ENCODE measurements at places on chromosomes 6 and 20.

- DNase-seq, result no peak
Measured at GRCh38 chr6:106142876-106143431, 56.8 kb downstream of the PRDM1 start.

- no peak for DNase-seq
Measured at GRCh38 chr20:61256824-61257223, 4.8 kb downstream of the CDH4 start.

GRCh38 chr6:45815466-45816125 lies 200.1 kb downstream of the CLIC5 start:
- DNase-seq, result peak; percentile 18

DNA sequence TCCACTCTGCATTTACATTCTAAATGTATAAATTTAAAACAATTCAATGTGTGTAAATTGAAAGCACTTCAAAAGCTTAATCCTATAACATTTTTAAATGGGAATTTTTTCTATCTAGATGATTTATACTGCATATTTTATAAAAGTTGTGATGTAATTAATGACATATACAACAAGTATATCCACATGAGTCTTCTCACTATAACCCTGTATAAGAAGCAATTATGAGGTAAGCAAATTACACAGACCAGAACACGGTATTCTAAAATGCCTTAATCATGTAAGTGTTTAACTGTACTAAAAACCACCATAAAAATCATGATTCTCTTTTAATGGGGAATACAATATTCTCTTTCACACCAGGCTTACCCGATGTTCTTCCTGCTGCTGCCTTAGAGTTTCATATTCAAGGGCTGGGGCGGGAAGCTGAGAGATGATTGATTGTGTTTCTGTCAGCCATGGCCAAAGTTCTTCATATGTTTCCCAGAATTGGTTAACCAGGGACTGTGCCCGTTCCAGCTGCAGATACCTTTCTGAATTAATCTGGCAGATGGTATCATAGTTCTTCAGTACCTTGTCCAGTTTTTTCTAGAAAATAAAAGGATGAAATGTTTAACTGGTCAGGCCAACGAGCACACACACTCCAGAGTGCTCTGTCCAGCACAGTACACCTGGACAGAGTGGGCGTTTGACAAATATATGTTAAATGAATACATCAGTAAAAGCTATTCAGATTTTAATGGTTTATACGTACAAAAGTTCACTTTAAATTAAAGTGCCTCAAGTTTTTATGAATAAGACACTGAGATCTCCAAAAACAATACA lies 127.4 kb downstream of the DST start:
- peak; percentile 25 for DNase-seq

DNA sequence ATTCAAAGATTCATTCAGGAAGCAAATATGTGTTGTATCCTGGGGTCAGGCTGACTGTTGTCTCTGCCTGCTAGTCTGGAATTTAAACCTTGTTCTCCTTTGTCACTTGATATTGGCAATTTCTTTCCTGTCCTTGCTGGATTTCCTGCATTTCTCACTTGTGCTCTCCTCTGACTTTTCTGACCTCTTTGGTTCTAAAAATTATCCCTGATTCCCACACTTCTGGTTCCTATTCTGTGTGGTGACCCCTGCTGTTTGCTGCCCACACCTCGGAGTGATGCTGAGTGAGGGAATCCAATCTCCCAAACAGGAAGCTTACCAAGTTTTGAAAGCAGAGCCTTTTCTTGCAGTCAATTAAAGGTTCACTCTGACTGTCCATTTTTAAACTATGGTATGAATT lies 345.3 kb downstream of the CDKAL1 start:
- DNase-seq, result peak; percentile 11

- no peak for DNase-seq
Measured at GRCh38 chr6:154984146-154984545, 11.0 kb upstream of the TIAM2 start.

GRCh38 chr20:17014217-17014616 lies 212.6 kb upstream of the PCSK2 start:
- DNase-seq, result no peak

GRCh38 chr6:40456390-40457013 lies 130.7 kb downstream of the LRFN2 start:
- DNase-seq, result no peak

DNA sequence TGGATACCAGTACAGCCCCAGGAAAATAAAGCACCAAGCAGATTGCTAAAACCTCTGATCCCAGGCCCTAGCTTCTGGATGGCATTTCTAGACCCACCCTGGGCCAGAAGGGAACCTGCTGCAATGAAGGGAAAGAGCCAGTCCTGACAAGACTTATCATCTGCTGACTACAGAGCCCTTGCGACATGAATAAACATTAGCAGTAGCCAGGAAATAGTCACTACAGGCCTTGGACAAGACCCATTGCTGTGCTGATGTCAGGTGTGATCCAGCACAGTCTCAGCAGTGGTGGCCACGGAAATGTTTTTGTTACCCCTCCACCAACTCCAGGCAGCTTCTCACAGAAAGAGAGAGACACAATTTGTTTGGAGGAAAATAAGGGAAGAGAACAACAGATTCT lies 399.3 kb downstream of the HAO1 start:
- no peak for DNase-seq

DNA sequence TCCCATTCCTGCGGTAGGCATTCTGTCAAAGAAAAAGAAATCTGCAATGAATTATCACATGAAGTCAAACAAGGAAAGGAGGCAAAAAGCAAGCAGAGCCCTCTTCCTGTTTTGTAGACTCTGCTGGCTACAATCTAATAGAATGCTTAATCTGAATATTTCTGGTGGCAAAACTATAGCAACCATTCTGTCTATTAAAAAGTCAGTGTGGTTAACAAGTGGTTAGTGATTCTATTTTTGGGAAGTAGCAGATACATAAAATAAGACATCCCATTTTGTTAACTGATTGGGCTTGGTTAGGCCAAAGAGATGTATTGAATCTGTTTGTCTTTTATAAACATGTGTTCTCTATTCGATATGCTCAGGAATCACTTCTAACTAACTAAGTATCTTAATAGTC lies 442.3 kb downstream of the CDC5L start:
- no peak for DNase-seq

DNA sequence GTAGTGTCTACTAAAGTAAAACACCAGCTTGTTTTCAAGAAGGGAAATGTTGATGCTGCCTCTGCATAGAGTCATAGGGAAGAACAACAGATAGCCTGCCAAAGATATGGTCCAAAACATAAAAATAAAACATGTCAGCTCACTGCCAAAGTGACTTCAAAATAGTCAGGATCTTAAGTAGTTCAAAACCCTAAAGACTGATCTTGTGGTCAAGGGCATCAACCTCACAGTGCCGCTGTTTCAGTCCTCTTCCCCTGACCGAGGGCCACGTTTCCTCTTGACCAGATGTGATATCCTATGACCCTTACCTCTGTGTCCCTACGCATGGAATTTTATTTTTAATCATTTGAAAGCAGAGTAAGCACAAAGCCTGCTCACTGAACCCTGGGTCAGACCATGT lies 104.2 kb upstream of the CNKSR3 start:
- no peak for DNase-seq

- no peak for DNase-seq
Measured at GRCh38 chr6:168964138-168964835, 289.4 kb downstream of the THBS2 start.

DNA sequence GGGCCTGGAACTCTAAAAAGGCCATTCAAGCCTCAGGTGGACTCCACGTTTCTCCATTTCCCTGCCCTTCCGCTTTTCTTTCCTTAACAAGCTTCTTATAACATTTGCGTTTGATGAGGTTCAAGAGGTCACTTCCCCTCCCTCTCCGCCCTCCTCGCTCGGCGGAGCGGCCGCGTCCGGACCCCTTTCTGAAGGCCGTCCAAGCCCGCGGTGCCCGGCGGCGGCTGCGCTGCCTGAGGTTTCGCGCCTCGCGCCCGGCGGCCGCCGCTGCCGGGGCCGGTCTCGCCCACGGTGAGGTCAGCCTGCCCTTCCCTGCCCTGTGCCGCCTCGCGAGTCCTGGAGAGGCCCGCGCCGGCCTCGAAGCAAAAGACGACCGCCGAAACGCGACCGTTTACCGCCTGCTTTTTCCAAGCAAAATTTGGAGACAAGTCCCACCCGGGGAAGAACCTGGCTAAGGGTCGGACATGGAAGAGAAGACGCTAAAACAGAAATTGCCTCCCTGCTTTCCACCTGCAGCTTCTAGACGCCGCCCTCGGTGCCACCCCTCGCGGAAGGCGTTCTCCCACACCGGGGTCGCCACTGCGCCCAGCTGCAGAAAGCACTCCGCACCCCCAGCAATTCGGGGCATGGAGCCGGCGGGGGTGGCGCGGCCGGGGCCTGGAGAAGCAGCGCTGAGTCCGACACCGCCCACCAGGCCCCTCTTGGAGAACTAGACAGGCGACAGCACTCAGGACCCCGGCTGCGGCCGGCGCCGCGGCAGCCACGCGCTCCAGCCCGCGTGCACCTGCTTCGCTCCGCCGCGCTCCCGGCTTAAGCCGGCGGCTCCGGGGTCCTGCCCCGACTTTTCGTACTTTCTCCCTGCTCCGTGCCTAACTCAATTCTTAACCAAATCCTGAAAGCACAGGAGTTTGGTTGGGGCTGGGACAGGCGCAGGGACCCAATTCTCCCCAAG lies 11.0 kb upstream of the FOXF2 start:
- peak; percentile 30 for DNase-seq

DNA sequence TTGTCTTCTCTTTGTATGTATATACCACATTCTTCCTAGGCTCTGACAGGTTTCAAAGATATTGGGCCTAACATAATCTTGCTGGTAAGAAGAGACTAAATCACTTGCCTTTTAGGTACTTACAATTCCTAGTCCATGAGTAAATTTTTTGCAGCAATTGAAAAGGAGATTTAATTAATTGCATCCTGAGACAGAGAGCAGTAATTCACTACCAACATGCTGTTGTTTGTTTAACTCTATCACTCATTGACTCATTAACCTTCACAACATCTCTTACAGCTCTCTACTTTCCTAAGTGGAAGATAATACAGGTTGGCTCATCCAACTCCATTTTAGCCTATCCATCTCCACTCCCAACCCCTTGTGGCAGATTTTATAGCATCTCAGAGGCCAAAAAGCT lies 280.4 kb downstream of the ALDH8A1 start:
- no peak for DNase-seq

- DNase-seq, result no peak
Measured at GRCh38 chr6:126396131-126396530, 56.2 kb downstream of the CENPW start.

DNA sequence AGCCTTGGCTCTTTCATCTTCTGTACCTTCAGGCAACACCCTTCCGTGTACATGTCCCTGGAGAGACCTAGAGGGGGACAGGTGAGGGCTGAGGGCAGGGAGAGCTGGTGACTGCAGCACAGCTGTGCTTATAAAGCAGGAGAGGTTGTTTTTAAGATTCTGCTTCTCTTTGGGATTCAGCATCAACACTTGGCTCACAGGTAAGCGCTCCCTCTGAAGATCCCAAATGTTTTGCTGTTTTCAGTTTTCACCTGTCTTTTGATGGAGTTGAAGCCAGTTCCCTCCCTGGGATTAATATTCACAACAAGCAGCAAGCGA lies 19.4 kb upstream of the TRAF3IP2 start:
- no peak for DNase-seq

Data from tongue (tissue), 3 donors.